Fibroblast of skin of right biceps (primary cell): ENCODE measurements at places on chromosomes 11 and 22.

DNA sequence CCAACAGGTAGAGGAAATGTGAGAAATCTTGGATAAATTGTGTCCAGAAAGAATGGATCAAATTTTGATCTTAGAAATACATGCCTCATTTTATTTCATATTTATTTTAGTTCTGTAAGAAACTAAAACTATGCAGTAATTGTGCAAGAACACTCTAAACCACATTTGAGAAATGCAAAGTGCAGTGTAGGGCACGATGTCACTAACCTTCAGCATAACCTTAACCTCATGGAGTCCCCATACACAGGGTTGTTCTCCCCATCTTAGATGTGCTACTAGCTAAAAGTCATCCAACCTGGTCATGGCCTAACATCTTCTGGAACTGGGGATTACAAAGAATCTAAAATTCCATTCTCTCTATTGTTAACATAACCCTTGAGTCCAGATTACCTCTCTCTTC, 48.4 kb upstream of the ARHGAP42 start:
- no peak for DNase-seq

DNA sequence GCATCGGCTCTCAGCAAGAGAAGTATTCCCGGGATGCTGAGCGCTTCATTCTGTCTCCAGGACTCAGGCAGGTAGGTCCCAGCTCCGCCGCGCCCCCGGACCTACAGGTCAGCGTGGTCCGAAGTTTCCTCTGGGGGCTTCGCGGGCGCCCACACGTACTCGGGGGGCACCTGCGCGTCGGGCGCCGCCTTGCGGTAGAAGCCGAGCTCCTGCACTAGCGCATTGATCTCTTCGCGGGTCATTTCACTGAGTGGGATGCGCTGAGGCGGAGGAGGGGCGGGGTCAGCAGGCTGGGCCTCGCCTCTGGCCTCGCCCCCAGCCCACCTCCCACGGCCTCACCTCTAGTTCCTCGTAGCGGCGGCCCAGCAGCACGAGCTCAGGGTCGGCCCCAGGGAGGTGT, 2.5 kb downstream of the SELENOM start:
- DNase-seq = peak; percentile 32

DNA sequence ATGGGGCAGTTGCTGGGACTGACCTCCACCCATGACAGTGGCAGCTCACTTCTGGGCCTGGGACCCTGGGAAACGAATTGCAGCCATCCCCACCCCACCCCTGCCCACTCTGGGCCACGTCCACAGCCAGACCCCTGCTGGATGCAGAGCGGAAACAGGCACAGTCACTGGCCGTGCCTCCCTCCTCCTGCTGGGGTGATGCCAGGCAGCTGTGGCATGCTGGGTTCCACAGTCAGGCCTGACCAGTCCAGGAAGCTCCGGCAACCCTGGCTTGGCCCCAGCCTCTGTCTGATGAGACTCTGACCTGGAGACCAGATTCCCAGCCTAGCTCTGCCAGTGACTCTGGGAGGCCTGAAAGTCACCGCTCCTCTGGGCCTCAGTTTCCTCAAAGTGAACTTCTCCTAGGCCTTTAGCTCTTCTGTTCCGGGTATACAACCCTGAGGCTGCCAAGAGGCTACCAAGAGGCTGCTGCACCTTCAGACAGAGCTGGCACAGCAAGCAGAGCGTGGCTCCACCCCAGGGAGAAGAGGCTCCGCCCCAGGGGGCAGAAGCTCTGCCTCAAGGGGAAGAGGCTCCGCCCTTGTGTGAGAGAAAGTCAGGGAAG, 8.9 kb downstream of the SULT4A1 start:
- no peak for DNase-seq

GRCh38 chr11:30107899-30108298, 91.1 kb upstream of the KCNA4 start:
- peak; percentile 84 for DNase-seq

- DNase-seq = no peak
Observed at GRCh38 chr22:20213833-20214708, 54.0 kb downstream of the RTN4R start.

DNA sequence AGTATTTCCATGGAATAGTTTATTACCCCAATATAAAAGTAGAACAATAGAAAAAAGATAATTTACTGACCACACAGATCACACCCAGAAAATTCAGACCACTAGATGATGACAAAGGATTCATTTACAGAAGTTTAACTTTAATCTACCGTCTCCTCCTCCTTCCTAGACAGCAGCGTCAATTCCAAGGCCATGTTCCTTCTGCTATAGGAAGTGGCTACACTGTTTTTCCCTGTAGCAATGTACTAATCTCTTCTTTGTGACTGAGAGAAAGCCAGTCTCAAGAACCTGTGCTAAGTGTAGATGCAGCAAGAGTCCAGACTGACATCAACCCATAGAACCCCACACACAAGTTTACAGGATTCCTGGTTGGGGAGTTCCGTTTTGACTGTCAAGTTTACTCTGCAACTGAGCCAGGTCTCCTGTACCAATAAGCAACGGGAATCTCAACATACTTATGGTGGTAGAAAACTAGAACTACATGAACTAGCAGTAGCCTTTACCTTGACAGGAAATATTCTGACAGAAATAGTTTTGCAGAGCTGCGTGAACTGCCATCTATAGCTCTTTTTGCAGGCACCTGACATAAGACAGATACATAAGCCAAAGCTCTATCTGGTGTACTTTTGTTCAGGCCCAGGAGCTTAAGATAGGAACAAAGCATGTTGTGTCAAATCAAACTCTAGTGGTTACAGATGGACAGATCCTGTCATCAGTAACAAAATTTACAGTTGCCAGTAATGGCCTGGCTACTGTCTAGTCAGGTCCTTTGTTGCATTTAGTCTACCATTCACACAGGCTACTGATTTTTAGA, 42.9 kb downstream of the MRTFA start:
- no peak for DNase-seq

GRCh38 chr22:48464246-48464645, 1363.4 kb downstream of the BRD1 start:
- no peak for DNase-seq

- DNase-seq = no peak
Observed at GRCh38 chr11:123568367-123568870, 86.0 kb downstream of the SCN3B start.

DNA sequence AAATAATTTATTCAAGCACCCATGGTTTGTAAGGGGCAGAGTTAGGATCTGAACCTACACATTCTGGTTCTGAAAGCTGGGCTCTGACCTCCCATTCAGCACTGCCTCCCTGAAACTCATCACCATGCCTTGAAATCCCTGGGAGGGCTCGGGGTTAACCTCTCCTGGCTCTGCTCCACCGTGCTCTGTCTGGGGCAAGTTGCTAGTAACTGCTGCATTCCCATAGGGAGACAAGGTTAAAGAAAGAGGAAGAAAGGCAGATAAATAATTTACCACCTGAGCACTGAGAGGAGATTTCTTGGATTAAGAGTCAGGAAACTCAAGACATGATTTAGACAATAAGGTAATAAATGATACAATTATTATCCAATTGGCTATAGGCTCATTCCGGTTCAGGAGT, 199.3 kb downstream of the KIF18A start:
- no peak for DNase-seq
